Activated CD8-positive, alpha-beta T cell treated with anti-CD3 and anti-CD28 coated beads, Interleukin-2, amount 10 ng/mL, durations not matched to agents 7 days and 5 days (primary cell): ENCODE measurements at places on chromosomes 1 and 21.

DNA sequence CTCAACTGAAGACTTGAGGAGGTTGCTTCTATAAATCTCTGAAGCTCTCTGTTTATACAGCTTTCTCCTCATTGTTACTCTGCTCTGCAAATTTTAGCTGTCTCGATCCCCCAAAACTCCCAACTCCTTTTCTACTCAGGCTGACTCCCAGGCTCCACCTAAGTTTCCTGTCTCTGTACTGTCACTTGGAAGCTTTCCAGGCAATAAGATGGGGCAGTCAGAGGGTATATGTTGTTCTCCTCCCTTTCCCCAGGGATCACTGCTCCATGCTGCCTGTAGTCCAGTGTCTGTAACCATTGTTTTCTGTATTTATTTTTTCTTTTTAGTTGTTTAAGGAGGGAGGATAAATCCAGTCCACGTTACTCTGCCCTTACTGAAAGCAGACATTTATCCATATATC lies 13.4 kb downstream of the TSNAX start:
- no peak for DNase-seq
- H3K4me1 ChIP-seq, result no peaks in the 10 kb centered on the region

GRCh38 chr1:11499601-11500331 lies 20.8 kb downstream of the DISP3 start:
- no peaks in the 10 kb centered on the region for H3K4me1 ChIP-seq
- H3K27ac ChIP-seq, result no peak overlapping the region
- H3K27me3 ChIP-seq, result peaks cover 14% of the 10 kb centered on the region
- DNase-seq, result no peak

DNA sequence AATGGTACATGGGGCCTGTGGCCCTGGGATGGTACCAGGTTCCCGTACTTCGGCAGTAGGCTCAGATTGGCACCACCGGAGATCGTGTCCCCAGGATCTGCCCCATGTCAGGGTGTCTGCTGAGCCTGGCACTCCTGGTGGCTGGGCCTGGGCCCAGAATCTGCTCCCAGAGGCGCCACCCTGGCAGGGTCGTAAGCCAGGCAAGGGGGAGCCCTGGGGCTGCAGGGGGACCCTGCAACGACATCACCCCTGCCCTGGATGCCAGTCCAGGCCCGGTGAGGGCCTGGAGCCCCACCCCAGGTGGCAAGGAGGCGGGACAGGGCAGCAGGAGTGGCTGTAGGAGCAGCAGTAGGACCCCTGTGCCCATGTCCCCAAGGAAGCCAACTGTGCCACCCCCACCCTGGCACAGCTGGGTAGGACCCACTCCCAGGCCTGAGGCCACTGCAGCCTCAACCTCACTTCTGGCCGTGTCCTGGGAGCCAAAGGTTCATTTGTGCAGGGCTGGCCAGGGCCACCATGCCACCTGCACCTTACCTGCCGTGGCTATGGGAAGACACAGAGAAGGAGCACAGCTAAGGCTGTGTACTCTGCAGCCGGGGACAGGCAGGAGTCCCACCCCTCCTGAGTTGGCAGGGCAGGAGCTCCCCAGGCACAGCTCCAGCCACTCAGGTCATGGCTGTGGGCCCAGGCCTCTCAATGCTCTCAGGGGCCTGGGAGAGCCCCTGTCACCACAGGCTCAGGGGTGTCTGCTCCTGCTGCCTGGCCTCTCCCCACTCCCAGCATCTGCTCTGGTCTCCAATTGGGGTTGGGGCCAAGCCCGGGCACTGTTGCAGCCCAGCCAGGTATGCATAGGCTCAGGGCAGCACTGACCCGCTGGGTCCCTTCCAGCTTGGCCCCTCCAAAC lies 141.7 kb downstream of the EIF4G3 start:
- DNase-seq, result no peak
- H3K4me1 ChIP-seq, result no peaks in the 10 kb centered on the region
- no peaks in the 10 kb centered on the region for H3K27me3 ChIP-seq
- H3K36me3 ChIP-seq, result peaks cover 10% of the 10 kb centered on the region

DNA sequence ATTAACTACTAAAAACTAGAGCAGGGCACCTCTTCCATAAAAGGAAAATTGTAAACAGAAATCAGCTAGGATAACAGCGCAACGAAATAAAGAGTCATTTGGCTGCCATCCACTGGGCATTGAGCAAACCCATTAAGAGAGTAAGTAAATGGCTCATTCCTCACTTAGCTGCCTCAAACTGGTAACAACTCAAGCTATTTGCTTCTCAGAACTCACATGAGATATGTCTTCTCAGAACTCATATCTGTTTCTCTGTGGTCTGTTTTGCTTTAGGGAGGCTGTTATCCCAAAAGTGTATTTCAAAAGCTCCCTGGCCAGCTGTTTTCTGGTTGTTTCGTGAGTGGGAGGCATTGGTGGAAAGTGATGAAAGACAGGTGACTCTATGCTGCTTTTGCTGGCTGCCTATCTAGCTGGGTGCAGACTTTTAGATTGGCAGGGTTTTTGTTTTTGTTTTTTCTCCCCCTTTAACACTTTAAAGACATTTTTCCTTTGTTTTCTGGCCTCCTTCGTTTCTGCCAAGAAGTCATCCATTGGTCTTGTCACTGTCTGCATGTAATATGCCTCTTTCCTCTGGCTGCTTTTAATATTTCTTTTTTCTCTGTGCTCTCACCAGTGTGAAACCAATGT lies 269.2 kb upstream of the RGS18 start:
- H3K36me3 ChIP-seq, result no peaks in the 10 kb centered on the region
- H3K4me3 ChIP-seq, result no peak overlapping the region
- H3K27ac ChIP-seq, result no peak overlapping the region
- no peaks in the 10 kb centered on the region for H3K4me1 ChIP-seq
- no peaks in the 10 kb centered on the region for H3K27me3 ChIP-seq

GRCh38 chr1:8435569-8436071 lies 117.7 kb downstream of the SLC45A1 start:
- H3K4me1 ChIP-seq, result peaks cover 29% of the 10 kb centered on the region
- no peak overlapping the region for H3K27ac ChIP-seq
- no peak overlapping the region for H3K4me3 ChIP-seq
- no peaks in the 10 kb centered on the region for H3K27me3 ChIP-seq

- no peak overlapping the region for H3K27ac ChIP-seq
- no peaks in the 10 kb centered on the region for H3K27me3 ChIP-seq
- H3K4me1 ChIP-seq, result peaks cover 36% of the 10 kb centered on the region
- peaks cover 47% of the 10 kb centered on the region for H3K36me3 ChIP-seq
- H3K4me3 ChIP-seq, result no peak overlapping the region
Measured at GRCh38 chr1:161173711-161174110, 3.6 kb downstream of the B4GALT3 start.

DNA sequence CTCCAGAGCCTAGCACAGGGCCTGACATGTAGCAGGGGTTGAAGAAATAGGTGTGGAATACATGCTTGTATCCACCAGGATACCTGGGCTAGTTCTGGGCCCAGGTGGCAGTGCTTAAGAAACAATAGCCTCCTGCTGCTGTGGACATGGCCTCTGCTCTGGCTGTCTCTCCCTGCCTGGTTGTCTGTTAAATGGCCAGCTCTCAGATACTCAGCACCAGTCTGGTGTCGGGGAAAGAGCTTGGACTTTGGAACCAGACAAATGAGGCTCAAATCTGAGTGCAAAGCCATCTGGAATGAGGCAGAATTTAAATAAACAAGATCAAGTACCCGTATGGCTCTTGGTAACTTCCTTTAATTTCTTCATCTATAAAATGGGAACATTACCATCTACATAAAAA lies 31.5 kb downstream of the SESN2 start:
- H3K36me3 ChIP-seq, result no peaks in the 10 kb centered on the region
- H3K4me3 ChIP-seq, result no peak overlapping the region
- H3K27me3 ChIP-seq, result peaks cover 7% of the 10 kb centered on the region
- DNase-seq, result no peak
- H3K4me1 ChIP-seq, result peaks cover 5% of the 10 kb centered on the region
- no peak overlapping the region for H3K27ac ChIP-seq

DNA sequence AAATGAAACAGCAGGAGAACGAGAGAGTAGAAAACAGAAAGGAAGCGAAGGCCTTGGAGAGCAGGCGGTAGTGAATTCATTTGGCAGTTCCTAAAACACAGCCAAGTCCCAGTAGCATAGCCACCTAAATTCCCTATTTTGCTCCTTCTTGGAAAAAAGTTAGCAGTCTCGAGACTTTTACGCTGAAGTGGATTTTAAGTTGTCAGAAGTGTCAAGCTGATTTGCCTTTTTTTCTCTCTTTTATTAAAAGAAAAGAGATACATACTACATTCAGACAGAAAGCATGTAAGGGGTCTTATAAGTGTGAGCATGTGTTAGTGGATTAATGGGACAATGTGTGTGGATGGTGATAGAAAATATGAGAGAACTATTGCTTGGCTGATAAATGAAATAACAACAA lies 19.2 kb downstream of the NFIA start:
- H3K27me3 ChIP-seq, result peaks cover 5% of the 10 kb centered on the region
- no peaks in the 10 kb centered on the region for H3K36me3 ChIP-seq
- DNase-seq, result no peak
- H3K4me1 ChIP-seq, result no peaks in the 10 kb centered on the region

- no peak overlapping the region for H3K4me3 ChIP-seq
- DNase-seq, result no peak
- H3K27me3 ChIP-seq, result no peaks in the 10 kb centered on the region
- no peaks in the 10 kb centered on the region for H3K36me3 ChIP-seq
Measured at GRCh38 chr1:240401731-240402130, 210.2 kb downstream of the GREM2 start.

DNA sequence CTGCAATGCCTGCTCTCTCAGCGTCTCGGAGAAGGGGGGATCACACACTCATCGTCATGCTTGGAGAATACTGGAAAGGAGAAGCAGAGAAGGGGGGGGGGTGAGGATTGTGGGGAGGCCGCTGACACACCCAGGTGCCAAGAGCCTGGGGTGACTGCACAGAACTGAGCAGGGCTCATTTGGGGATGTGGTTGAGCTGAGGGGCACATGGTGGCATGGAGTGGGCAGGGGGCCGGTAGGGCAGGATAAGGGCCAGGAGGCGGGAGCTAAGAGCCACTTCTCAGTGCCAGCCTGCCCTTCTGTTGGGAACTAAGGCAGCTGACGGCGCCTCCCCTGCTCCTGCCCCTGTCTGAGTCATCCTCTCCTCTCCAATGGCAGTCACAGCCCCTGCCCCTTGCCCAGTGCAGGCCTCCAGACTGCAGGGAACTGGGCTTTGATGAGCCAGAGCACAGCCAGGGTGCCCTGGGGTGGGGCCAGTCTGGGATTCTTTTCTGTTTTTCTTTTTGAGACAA lies 27.2 kb downstream of the MRPL37 start:
- H3K27me3 ChIP-seq, result no peaks in the 10 kb centered on the region
- H3K4me3 ChIP-seq, result no peak overlapping the region
- peaks cover 33% of the 10 kb centered on the region for H3K4me1 ChIP-seq
- no peak for DNase-seq
- no peak overlapping the region for H3K27ac ChIP-seq

DNA sequence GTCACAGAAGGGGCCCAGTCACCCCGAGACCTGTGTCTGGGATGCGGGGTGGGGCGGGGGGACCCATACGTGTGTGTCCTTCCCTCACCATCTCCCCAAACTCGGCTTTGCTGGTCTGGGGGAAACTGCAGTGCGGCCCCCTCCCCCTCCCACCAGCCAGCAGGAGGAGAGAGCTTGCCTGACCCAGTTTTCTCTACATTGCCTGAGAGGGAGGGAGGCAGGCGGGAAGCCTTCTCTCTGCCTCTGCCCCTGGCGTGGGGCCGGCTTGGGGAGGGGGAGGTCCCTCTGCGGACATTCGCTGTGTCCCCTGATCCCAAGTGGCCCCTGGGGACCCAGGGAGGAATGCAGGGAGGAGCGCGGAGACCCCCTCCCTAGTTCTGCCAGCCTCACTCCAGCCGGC lies 3.9 kb downstream of the EPHA8 start:
- DNase-seq, result no peak
- no peak overlapping the region for H3K27ac ChIP-seq
- peaks cover 24% of the 10 kb centered on the region for H3K27me3 ChIP-seq
- peaks cover 2% of the 10 kb centered on the region for H3K4me1 ChIP-seq

- H3K27me3 ChIP-seq, result no peaks in the 10 kb centered on the region
- H3K36me3 ChIP-seq, result no peaks in the 10 kb centered on the region
- no peak overlapping the region for H3K4me3 ChIP-seq
- H3K27ac ChIP-seq, result no peak overlapping the region
- peaks cover 1% of the 10 kb centered on the region for H3K4me1 ChIP-seq
- DNase-seq, result no peak
Measured at GRCh38 chr21:28776251-28776650, 216.4 kb downstream of the LTN1 start.

- peaks cover 13% of the 10 kb centered on the region for H3K27me3 ChIP-seq
- no peak for DNase-seq
- H3K36me3 ChIP-seq, result no peaks in the 10 kb centered on the region
- H3K4me3 ChIP-seq, result no peak overlapping the region
- no peak overlapping the region for H3K27ac ChIP-seq
Measured at GRCh38 chr1:112346801-112347350, 49.1 kb upstream of the CTTNBP2NL start.

GRCh38 chr1:54248966-54249365 lies 49.0 kb downstream of the MRPL37 start:
- H3K27me3 ChIP-seq, result no peaks in the 10 kb centered on the region
- H3K36me3 ChIP-seq, result peaks cover 23% of the 10 kb centered on the region
- H3K27ac ChIP-seq, result peak overlapping the region; percentile 2
- H3K4me1 ChIP-seq, result peaks cover 17% of the 10 kb centered on the region
- no peak overlapping the region for H3K4me3 ChIP-seq

DNA sequence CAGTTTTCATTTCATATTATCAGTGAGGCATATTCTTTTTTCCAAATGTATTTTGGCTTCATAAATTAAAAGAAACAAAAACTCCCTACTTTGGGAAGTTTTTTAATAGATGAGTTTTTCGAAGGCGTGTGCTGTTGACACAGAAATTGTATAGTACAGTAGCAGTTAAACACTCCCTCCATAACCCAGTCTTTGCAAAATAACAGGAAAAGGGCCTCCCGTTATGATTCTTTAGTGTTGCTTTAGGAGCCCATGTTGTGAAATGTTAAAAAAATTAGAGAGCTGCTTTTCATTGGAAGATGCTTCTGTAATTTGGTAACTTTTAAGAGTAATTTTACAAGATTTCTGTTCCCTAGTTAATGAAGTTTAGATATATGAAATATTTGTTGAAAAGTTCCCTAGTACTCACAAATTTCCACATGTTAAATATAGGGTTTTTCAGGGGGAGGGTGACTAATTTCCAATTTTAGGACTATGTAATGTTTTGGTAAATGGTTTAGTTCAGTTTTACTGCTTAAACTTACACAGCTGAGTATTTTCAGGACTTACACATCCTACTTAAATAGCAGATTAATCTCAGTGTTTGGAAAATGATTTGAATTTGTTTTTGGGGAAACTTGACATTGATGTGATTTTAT lies 2.0 kb downstream of the CAMSAP2 start:
- H3K27ac ChIP-seq, result no peak overlapping the region
- H3K27me3 ChIP-seq, result peaks cover 34% of the 10 kb centered on the region
- no peak for DNase-seq
- H3K4me3 ChIP-seq, result no peak overlapping the region

- no peak overlapping the region for H3K4me3 ChIP-seq
- no peaks in the 10 kb centered on the region for H3K4me1 ChIP-seq
- peaks cover 4% of the 10 kb centered on the region for H3K36me3 ChIP-seq
- DNase-seq, result no peak
Measured at GRCh38 chr1:59605761-59606160, 209.0 kb upstream of the HOOK1 start.

DNA sequence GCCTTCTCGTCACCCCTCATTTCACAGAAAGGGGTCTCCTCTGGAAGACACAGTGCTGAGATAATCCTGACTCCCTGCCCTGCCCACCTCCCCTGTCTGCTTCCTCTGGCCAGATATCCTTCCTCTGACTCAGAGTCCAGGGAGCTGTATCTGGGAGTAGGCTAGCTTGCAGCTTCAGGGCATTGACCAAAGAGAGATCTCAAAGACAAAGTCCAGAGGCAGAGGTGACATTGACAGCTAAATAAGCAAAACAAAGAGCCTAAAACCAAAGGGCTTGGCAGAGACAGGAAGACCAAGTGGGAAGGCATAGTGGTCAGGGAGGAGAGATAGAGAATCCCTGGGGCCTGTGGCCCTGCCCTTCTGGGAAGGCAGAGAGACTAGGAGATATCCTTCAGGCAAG lies 64.9 kb downstream of the TNR start:
- no peaks in the 10 kb centered on the region for H3K27me3 ChIP-seq
- no peak for DNase-seq
- H3K27ac ChIP-seq, result no peak overlapping the region
- H3K4me3 ChIP-seq, result no peak overlapping the region
